ENCODE measurements at places on chromosomes 16 and 17.

DNA sequence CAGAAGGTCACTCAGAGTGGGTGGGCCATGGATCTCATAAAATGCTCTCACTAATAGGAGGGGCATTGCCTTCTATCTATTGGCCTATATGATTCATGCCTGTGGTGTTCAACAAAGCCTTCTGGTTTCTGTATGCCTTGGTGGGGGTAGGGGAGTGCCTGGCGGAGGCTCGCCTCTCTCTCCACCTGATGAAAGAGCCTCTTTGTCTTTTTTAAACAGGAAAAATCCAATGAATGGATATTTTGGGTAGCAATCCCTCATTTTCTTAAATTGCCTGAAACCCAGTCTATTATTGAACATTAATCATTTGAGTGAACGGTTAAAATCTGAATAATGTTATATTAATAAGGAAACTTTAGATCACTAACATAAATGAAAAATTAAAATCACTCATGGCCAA is 90.6 kb downstream of the TOX3 start:
- no peak for DNase-seq

GRCh38 chr16:79602628-79603014 is 2.1 kb upstream of the MAF start:
- DNase-seq: no peak

- peak; percentile 62 for DNase-seq
Measured at GRCh38 chr17:3763777-3764170, 37.2 kb downstream of the ITGAE start.

DNA sequence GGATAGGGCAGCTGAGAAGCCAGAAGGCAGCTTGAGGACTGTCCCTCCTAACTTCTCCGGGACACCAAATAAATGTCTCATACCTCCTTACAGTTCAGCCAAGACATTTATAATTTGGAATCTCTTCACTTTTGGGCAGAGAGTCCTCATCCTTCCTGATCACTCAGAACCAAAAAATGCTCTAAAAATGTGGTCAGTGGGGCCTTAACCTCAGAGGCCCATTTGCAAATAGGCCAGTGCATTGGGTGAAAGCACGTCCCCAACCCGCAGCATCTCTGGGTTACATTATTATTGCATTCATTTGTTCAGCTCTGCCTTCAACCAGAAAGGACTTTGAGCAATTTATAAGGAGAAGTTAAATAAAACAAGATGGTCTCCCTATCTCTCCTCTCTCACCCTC is 112.4 kb upstream of the IRX3 start:
- DNase-seq: no peak

GRCh38 chr17:34024806-34025551 is 230.1 kb upstream of the CCL2 start:
- no peak for DNase-seq

DNA sequence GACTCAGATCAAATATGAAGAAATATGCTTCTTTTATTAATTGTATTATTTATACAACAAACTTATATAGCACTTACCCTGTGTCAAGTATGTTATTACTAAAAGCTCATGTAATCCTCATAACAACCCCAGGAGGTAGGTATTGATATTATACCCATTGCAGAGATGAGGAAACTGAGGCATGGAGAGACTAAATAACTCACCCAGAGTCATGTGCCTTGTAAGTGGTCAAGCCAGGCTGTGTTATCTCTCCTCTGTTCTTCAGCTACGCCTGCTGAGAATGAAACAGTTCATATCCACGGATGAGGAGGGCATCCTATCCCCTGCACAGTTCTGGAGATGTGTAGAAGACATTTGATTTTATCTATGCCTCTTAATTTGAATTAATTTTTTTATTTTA is 78.1 kb downstream of the RBBP6 start:
- no peak for DNase-seq
